ENCODE measurements at places on chromosomes 2 and 18.

DNA sequence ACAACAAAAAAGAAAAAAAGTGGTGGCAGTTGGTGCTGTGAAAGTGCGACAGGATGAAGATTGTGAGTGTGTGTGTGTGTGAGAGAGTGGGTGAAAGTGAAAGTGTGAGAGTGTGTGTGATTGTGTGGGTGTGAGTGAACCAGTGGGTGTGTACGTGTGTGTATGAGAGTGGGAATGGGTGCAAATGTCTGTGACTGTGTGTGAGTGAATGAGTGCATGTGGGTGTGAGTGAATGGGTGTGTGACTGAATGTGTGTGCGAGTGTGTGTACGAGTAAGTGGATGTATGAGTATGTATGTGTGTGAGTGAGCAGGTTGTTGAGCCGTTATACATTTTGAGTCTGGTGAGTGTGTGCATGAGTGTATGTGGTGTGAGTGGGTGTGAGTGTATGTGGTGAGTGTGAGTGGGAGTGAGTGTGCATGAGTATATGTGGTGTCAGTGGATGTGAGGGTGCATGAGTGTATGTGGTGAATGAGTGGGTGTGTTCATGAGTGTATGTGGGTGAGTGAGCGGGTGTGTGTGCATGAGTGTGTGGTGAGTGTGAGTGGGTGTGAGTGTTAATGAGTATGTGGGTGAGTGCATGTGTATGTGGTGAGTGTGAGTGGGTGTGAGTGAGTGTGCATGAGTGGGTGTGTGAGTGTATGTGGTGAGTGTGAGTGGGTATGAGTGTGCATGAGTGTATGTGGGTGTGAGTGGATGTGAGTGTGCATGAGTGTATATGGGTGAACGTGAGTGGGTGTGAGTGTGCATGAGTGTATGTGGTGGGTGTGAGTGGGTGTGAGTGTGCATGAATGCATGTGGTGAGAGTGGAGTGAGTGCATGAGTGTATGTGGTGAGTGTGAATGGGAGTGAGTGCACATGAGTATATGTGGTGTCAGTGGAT lies 69.3 kb upstream of the HPCAL1 start:
- DNase-seq: no peak

DNA sequence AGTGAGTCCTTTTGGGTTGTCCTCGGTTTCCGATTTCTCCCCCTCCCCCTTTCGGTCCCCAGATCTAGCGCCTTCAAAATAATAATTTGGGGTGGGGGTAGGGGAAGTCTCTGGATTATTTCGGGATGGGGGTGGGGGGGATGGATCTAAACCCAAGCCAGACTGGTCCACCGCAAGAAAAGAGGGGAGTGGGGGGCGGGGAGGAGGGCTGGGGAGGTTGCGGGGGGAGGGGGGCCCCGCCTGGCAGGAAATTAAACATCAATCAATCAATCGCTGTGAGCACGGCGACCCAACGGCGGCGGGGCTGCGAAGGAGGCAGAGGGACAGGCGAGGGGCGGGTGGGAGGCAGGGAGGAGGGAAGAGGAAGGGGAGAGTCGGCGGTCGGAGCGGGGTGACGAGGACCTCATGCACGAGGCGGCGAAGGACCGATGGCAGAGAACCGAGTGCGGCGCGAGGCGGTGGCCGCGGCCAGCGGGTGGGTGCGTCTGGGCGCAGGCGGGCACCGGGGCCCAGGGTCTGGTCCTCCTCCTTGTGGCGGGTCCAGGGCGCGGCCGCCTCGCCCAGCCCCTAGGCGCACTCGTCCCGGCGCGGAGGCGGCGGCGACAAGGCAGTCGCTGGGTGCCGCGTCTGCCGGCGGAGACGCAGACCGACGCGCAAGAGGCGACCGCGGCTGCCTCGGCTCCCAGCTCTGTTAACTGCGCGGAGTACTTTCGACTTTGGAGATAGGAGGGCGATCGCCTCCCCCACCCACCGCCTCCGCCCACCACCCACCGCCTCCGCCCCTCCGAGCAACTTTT lies 468 bp upstream of the SATB2 start:
- peak; percentile 48 for DNase-seq

DNA sequence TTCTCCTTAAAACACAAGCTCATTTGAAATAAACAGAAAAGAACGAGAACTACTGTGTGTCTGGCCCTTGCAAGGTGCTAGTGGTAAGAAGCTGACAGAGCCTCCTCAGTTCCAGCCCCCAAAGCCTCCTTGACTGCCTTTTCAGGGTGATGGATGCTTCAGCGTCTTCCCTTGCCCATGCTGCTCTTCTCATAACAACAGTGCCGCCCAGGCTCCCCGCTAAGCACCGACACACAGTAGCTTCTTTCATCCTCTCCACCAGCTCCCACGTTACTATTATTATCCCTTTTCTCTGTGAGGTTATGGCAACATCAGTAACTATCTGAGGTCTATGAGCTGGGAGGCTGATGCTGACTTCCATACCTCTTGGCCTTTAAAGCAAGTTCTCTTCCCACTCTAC lies 418.6 kb downstream of the TSN start:
- DNase-seq: no peak

DNA sequence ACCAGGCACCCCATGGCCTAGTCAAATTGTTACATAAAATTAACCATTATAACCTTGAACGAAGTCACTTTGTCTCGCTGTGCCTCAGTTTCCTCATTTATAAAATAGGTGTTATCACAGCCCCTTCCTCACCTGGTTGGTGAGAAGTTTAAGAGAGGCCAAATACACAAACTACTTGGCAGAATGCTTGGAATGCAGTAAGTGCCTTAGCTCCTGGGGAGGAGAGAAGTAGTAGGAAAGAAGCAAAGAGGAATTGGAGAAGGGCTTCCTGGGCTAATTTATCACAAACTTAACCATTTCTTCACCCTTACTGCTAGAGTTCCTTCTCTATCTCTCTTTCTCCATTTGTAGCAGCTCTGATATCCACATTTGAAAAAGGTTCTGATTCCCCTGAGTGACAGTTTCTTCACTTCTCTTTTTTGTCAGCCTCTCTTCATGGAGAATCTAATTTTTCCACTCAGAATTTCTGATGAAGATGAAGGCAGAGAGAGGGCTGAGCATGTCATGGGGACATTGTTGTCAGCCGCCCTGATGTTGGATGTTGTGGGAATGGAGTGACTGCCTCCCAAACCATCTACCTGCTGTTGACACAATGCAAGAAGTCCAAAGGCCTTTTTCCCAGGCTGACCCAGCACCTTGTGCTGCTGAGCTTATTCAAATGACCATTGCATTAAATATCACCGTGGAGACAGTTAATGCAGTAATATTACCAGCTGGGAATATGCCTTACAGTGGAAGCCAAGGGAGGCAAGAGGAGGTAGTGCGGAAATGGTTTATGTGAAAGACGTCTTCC lies 60.4 kb downstream of the BOD1L2 start:
- DNase-seq: no peak

DNA sequence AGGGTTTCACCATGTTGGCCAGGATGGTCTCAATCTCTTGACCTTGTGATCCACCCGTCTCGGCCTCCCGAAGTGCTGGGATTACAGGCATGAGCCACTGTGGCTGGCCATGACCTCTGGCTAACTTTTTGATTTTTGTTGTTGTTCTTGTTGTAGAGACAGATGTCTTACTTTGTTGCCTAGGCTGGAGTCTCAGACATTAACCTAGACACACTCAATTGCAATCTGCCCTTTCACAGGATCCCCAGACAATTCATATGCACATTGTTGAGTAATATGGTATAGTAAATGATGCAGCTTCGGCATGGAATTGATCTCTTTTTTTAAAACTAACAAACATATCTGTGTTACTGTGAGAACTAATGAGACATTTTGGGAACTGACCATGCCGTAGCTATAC lies 130.5 kb upstream of the CCDC195 start:
- DNase-seq: no peak

DNA sequence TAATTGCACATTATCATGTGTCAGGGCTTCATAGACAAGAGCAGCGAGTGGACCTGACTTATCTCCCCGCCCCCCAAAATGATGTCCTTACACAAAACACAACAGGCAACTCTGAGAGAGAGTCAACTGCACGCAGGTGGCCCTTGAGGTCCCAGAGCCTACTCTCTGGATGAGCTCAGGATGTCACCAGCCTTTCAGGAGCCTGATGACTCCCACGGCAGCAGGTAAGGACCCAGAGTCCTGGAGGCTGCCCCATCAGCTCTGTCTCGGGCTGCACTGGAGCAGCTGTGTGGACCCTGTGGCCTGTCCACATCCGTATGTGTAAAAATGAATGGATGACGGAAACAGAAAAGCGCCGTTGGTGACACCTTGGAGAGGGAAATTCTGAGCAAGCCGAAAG lies 130.9 kb downstream of the HDAC4 start:
- no peak for DNase-seq

DNA sequence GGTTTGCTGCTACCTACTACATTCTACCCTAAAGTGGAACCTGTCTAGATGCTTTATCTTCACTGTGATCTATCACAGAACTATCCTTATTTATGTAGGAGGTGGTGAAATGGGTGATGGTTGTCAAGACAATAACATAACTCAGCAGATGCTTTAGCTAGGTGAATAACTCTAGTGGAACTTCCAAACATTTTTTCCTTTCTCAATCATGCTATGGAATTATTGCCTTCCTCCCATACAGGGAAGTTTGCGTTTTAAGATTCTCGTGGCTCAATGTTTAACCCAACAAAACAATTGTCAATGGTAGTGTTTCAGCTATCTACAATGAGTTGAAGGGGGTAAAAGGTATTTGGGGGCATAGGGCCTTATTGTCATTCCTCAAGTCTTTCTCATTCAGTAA lies 82.6 kb upstream of the GLI2 start:
- no peak for DNase-seq

- no peak for DNase-seq
These were observed 769.1 kb downstream of the CCDC85A start for GRCh38 chr2:56952871-56953270.

DNA sequence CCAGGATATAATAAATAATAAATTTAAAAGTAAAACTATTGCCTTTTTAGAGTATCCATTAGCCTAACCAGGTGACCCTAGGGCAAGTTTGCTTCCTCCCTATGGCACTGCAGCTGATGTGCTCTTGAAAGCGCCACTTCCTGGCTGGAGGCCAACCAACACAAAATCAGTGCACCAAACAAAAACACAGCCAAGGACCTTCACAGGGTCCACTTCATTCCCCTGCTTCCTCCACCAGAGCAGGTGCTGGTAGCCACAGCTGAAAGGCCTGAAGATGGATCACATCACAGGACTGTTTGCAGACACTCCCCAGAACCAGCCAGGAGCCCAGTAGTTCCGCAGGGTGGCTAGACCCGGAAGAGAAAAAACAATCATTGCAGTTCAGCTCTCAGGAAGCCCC lies 108.8 kb downstream of the TWIST2 start:
- no peak for DNase-seq

GRCh38 chr18:45274026-45274425 lies 341.2 kb upstream of the SLC14A2 start:
- DNase-seq: no peak

DNA sequence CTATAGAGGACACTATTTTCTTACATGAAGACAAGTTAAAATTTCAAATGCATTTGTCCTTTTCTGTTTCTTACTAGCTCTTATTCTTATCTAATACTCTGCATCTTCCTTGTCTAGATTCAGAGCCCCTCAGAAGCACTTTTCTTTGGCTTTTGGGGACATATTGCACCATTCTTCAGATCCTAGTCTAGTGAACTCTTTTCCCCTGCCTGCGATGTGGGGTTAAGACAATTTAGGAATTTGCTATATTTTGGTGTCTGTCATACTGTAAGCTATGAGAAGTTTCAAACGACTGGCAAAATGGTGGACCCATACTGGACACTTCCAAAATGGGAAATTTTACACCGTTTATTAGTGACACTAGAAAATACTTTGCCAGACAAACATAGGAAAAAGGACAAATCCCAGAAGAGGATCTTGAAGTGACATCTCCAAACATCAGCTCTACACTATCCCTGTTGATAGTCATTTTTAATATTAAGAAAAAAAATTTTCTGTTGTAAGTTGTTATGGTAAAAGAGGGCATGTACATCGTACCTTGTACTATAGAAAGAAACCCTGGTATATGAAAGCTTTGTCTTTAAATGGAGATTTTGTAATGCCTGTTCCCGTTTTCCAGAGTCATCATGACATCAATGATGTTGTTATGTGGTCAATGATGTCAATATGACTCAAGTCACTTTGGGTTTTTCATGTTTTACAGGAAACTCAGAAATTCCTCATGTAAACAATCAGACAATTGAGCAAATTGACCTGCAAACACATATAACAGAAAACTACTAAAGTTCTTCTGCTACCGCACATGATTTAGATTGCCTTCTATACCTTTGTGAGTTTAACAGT lies 4.4 kb upstream of the KYNU start:
- DNase-seq: no peak

DNA sequence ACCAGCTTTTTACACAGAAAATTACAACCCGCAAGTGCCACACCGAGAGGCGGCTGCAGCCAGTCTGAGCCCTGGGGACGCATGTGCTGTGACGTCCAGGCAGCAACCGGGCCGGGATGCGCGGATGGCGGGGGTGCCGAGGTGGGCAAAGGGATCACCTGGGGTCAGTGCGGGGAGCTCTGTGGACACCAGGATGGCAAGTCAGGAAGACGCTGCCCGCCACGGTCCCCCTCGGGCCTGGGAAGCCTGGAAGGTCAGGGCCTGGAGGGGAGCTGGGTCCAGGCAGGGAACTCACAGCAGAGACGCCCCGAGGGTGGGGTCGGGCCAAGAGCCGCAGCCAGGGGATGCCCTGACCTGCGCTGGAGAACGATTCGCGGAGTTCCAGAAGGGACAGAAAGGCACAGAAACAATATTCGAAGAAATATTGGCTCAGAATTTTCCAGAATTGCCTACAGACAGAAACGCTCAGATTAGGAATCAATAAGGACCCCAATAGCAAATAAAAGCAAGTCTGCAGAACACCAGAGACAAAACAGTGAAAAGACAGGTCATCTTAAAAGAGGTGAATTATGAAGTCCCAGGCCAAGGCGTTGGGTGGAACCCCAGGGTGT lies 11.7 kb upstream of the KIF1A start:
- no peak for DNase-seq

DNA sequence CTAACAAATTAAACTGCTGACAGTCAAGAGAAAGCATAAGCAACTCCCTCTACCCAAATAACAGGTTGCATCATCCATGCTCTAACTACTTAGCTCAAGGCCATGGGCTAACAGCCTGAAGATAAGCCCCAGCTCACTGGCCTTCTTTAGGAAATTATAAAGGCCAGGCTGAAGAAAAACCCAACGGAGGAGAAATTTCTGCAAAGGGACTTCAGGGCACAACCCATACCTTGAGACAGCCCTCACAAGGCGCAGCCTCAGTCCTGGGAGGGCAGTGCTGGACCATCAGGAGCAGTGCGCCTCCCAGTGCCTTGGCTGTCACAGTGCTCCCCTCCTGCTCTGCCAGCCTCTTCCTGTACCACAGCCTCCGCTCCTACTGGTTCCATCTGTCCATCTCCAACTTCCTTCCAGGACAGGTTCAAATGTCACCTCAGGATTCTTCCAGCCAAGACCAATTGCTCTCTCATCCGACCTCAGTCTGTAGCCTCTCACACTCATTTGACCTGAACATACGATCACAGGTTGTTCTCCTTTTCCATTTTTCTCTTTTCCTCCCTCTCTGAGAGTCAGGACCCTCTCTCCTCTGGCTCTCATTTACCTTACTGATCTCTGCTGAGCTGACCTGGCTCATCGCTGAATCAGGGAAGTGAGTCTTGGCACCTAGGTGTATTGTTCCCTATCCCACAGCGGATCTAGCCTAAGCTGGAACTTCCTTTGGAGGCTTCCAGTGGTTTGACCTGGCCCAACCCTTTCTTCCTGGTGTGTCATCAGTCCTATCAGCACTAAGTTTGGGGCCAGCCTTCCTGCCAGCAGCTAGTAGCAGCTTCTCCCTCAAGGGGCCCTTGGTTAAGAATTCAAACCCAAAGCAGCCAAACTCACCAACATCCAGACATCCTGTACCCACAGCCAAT lies 1.9 kb downstream of the MCFD2 start:
- DNase-seq: no peak

- peak; percentile 67 for DNase-seq
These were observed 29.4 kb downstream of the KATNAL2 start for GRCh38 chr18:46946656-46947282.

- no peak for DNase-seq
These were observed 6.5 kb downstream of the CTLA4 start for GRCh38 chr2:203873921-203874631.

Measured in NCI-H446 (cell line).